GDM1 (cell line): ENCODE measurements at places on chromosomes 1 and 21.

DNA sequence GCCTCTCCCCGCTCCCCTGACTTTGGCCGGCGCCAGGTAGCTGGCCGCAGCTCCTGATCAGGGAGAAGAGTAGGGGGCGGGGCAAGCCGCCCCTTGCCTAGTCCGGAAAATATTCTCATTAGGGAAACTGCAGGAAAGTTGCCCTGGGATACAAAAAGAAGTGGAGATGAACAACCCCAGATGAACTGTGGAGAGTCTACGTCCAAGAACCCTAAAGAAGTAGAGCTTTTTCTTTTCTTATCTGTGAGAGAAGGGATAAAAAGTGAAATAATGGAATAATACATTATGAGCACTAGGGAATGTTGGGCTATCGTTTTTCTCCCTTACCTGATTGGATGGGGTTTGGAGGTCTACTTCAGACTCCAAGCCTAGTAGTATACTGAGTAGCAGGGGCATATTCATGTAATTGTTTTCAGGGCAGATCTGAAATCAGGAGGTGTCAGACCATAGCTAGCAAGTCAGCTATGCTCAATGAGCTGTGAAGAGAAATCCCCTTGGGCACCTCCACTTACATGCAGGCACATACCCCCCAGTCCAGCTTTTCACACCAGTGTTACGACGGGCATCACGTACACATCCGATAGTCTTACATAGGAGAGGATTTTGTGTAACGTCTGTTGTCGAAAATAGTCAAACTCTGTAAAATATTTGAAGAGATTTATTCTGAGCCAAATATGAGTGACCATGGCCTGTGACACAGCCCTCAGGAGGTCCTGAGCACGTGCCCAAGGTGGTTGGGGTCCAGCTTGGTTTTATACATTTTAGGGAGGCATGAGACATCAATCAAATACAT is 1.7 kb upstream of the DUSP10 start:
- no peak for DNase-seq

GRCh38 chr1:241532864-241533263 is 686 bp downstream of the KMO start:
- no peak for DNase-seq

DNA sequence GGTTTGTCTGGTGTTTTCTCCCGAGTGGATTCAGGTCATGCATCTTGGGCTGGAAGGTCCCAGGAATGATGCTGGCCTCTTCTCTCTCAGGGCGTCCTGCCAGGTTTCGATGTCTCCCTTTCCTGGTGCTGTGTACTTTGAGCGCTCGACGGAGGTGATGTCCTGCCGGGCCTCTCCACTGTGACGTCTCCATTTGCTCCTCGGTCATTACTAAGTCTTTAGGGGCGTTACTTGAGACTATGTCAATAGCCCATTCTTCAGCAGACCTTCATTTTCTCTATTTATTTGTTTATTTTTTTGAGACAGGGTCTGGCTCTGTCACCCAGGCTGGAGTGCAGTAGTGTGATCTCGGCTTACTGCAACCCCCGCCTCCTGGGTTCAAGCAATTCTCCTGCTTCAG is 37.2 kb upstream of the TNFRSF1B start:
- no peak for DNase-seq

- no peak for DNase-seq
Observed at GRCh38 chr1:61399199-61399598, 316.8 kb downstream of the NFIA start.

DNA sequence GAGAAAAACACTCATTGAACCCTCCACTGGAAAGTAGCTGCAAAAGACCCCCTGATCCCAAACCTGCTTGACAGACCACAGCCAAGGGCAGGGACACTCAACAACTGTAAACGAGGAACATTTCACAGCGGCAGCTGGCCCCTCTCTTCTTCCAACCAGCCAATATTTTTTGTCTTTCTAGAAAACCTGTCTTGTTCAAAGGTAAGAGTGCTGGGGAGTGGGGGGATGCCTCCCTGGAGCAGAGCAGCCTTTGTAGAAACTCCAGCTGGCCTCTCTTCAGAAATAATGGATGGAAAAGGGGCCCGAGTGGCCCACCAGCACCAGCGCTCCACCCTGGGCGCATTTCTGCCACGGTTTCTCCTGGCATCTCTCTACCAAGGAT is 384.0 kb downstream of the RRAGC start:
- DNase-seq, result no peak

GRCh38 chr21:26965040-26965906 is 1.6 kb downstream of the ADAMTS5 start:
- no peak for DNase-seq

DNA sequence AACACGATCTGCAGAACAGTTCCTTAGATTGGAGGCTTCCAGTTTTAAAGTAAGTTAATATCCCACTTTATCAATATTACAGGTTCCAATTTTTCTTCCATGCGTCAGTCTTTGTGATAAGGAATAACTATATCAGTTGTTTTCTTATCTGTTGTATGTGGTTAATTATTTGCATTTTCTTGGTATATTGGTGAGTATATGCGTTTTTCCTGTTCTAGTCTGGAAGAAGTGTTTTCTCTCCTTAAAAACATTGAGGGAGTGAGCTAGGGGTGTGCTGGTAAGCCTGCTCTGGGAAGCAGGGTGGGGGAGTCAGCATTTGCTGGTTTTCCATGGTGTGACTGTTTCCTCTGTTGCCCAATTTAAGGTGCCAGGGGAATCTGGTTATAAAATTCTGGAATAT is 50.2 kb upstream of the KIF1B start:
- no peak for DNase-seq

GRCh38 chr1:203286161-203286984 is 18.9 kb upstream of the BTG2 start:
- no peak for DNase-seq

DNA sequence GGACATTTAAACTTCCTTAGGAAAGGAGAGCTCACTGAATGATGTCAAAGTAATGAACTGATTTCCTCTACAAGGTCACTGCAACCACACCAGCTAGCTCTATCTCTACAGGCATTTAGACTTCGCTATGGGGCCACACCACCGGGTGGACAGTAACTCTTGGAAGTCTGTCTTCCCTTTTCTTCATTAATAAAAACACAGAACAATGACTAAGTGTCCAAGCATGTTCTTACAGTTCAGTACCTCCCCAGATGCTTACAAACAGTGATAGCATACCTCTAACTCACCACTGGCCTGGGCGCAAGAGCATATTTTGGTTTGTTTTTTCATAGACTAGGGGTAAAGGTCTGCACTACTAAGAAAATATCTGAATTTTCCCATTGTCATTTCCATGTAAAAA is 54.6 kb downstream of the SIM2 start:
- no peak for DNase-seq

- no peak for DNase-seq
Observed at GRCh38 chr1:145824499-145824842, 471 bp downstream of the POLR3C start.

DNA sequence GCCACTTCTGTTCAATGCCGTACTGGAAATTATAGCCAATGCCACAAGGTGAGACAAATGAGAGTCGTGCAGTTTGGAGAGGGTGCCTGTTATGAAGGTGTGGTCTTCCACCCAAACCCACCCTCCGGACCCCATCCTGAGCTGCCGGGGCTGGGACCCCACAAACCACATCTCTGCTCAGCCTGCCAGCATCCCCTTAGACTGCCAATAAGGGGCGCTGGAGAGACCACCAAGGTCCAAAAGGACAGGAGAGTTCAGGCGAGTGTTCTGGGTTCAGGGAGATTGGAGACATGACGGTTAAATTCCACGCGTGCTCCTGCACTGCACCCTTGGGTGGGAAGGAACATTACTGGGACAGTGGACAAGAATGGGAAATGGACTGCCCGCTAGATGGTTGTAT is 48.7 kb upstream of the COL18A1 start:
- DNase-seq, result no peak

DNA sequence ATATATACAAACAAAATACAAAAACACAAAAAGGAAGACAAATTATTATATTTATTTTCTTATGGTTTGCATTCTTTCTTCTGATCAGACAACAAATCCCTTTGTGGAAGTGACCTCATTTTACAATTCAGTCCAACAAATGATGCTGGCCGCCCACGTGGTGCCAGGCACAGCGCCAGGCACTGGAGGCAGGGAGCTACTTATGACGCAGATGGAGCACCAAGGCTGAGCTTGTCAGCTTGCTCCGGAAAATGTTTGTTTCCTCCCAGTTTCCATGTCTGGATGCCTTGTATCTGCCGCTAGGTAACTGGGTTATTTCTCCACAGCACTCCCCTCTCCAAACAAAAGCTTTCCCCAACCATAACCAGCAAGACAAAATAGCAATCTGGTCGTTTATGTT is 30.7 kb upstream of the CD34 start:
- no peak for DNase-seq

DNA sequence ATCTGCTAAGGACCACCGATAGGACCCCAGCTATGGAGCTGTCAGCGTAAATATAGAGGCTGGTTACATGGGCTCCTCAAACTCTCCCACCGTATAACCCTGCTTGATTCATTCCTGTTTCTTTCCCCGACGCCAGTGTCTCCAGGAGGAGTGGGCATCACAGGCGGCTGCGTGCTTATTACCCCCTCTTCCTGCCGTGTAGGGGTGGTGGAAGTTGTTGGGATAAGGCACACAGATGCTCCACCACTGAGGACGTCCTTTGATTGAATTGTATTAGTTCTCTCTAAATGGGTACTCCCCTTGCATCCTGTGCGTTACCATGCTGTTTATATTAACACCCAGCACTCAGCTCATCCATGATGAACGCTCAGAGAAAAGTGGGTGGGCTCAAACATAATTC is 104.6 kb downstream of the ZBTB18 start:
- DNase-seq, result no peak

GRCh38 chr1:108097018-108097417 is 103.1 kb downstream of the SLC25A24 start:
- no peak for DNase-seq

GRCh38 chr1:65362545-65362944 is 53.2 kb downstream of the DNAJC6 start:
- DNase-seq, result no peak

- DNase-seq, result no peak
Observed at GRCh38 chr1:84834419-84835064, 58.5 kb downstream of the LPAR3 start.

DNA sequence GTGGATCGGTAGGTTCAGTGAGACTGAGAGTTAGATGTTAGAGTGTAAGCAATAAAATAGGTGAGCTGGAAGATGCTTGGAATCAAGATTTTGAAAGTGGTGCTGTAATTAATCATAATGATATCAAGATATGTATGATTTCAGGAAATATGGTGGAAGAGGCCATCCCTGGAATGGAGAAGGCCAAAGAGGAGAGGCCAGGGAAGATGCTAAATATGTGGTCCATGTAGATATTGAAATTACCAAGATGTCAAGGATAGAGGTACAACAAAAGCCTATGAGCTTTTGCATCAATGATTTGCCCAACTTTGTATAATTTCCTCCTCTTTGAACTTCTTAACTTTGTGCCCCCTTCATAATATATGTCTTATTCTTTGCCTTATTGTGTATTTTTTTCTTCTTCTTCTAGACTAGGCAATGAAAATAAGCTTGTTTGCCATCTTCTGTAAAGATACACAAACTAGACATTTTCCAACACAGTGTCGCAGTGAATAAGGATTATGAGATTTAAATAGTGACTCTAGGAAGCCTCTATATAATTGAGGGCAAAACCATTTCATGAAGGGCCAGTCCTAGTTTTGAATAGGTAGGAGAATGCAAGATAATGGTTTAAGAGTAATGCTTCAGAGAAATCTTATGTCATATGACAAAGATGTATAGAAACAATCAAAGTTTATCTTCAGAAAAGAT is 8.9 kb downstream of the PTGS2 start:
- DNase-seq, result no peak

- DNase-seq, result no peak
Observed at GRCh38 chr1:86648255-86648654, 56.1 kb upstream of the SH3GLB1 start.

DNA sequence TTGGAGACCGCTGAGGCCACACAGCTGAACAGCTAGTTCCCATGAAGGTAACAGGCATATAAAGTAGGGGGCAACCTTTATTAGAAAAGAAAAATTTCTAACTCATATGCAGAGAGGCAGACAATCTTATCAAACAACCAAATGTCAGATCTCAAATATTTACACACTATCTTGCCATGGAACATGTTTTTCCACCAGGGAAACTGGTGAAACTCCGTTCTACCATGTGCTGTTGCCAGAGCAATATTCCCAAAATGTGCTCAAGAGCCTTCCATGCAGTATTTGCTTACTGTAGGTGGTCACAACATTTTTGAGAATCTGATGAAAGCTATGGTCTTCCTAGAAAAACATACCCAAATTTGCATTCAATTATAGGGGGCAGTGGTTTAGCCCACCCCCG is 143.4 kb upstream of the MAGI3 start:
- no peak for DNase-seq

GRCh38 chr1:171126504-171126903 is 35.8 kb downstream of the FMO3 start:
- DNase-seq, result no peak

DNA sequence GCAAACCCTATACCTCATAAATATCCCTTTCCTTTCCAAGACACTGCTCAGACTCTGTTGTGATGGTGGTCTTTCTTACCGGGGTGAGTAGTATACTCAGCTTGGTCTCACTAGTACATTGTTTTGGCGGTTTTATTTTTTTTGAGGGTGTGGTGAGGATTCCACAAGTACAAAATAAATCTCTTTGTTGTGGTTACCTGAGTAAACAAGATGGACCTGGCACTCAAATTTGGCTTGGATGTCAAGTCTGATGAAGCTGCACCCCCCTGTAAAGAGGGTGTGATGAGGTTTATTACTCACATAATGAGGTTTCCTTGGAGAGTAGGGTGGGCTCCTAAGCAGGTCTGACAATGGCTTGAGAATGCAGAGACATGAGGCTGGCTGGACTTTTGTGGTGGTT is 68.2 kb upstream of the KCNJ6 start:
- no peak for DNase-seq

GRCh38 chr1:243596431-243597062 is 253.5 kb downstream of the AKT3 start:
- peak; percentile 9 for DNase-seq

DNA sequence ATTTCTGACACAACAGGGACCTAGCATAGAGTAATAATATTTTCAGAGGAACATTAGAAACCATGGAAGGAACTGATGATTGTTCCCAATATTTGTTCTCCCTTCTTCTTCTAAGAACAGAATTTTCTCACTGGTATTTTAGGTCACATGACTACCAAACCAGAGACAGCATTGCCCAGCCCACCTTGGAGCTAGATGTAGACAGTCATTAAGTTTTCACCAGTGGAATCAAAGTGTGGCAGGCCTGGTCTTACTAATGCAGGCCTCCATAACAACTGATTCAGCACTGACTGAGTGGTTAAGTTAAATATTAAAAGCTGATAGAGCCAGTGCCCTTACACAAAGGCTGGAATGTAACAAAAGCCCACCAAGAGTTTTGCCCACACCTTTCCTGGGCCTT is 244.4 kb downstream of the ZNF648 start:
- no peak for DNase-seq
